ENCODE measurements at places on chromosomes 5 and 9.

DNA sequence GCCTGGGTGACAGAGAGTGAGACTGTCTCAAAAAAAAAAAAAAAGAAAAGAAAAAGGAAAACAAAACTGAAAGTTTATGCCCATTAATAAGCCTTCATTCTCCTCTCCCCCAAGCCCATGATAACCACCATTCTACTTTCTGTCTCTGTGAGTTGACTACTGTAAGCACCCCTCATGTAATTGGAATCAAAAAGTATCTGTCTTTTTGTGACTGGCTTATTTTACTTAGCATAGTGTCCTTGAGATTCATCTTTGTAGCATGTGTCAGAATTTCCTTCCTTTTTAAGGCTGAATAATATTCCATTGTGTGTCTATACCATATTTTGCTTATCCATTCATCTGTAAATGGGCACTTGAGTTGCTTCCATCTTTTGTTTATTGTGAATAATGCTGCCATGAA lies 14.0 kb upstream of the TMEM171 start:
- no peak for DNase-seq

GRCh38 chr9:114087721-114088120 lies 9.6 kb upstream of the AMBP start:
- no peak for DNase-seq

GRCh38 chr5:179154991-179155955 lies 95.1 kb downstream of the ZNF354C start:
- no peak for DNase-seq

DNA sequence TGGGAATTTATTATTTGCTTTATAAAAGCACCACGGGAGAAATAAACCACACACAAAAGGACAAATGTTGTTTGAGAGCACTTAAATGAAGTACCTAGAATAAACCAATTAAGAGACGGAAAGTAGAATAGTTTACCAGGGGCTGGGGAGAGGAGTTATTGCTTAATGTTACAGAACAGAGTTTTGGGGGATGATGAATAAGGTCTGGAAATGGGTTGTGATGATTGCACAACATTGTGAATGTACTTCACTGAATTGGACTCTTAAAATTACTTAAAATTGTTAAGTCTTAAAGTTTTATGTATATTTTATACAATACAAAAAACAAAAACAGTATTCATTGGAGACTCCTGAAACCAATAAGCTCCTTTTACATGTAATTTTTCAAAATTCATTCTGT lies 1.5 kb downstream of the ZBTB43 start:
- DNase-seq: no peak

GRCh38 chr5:134127376-134127861 lies 12.9 kb downstream of the TCF7 start:
- DNase-seq: peak; percentile 61

GRCh38 chr9:4421847-4422246 lies 68.4 kb upstream of the SLC1A1 start:
- no peak for DNase-seq

GRCh38 chr5:162429142-162429541 lies 361.6 kb downstream of the GABRG2 start:
- DNase-seq: no peak

DNA sequence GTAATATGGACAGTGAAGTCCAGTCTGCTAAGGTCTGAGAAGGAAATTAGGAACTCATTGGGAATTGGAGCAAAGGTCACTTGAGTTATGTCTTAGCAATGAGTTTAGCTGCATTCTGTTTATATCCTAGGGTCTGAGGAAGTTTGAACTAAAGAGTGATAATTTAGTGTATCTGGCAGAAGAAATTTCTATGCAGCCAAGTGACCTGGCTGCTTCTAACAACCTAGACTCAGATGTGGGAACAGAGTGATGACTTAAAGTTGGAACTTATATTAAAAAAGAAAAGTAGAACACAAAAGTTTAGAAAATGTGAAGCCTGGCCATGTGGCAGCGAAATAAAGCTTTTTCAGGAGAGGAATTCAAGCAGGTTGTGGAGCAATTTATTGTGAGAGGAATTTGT lies 106.2 kb downstream of the PRDM9 start:
- no peak for DNase-seq
